ENCODE measurements at places on chromosomes 6 and 20. TPM values are rescaled to one million over a fixed set of nuclear protein-coding genes. Genes with fewer than 3 reads are reported as not detected.
A peak's percentile ranks its signal among the peaks of the same experiment; 100 is the strongest.

The NMBR gene
- total RNA-seq, result not detected

DNA sequence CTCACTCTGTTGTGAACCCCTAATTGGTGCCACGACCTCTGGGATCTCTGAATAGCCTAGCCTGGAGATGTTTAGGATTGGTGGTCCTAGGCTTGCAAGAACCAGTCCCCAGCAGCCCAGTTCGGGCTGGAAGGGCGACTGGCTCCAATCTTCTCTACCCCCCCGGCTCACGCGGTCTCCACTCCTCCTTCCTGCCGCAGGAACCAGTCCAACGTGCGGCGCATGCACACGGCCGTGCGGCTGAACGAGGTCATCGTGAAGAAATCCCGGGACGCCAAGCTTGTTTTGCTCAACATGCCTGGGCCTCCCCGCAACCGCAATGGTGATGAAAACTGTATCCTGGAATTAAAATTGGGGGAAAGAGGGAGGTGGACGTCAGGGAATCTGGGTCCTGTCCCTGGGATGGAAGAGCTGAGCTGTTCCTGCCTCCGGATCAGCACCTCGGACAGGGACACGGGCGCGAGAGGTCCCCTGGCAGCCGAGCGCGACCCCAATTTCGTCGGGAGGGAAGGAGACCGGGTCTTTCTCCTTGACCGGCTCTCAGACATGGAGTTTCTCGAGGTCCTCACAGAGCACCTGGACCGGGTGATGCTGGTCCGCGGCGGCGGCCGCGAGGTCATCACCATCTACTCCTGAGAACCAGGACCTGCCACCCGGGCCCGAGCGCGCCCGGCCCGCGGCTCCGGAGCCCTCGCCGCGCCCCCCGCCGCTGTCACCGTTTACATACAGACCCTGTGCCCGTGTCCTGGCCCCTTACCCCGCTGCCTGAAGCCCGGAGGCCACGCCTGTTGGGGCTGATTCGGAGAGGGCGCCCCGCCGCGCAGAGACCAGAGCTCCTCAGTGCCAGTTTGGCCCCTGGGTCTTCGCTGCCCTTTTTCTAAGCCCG, 28.2 kb downstream of the SLC12A5 start:
- no peak overlapping the region for H3K4me3 ChIP-seq
- peak; percentile 43 for DNase-seq
- H3K4me1 ChIP-seq, result peaks cover 30% of the 10 kb centered on the region

GRCh38 chr20:18721551-18722115, 92.0 kb upstream of the SCP2D1 start:
- peaks cover 1% of the 10 kb centered on the region for H3K36me3 ChIP-seq
- peaks cover 5% of the 10 kb centered on the region for H3K4me1 ChIP-seq
- no peak overlapping the region for H3K27ac ChIP-seq
- H3K4me3 ChIP-seq, result no peak overlapping the region
- DNase-seq, result no peak

- H3K27ac ChIP-seq, result peak within 1 kb of the TSS; percentile 97
- H3K4me1 ChIP-seq, result peaks cover 43% of the 10 kb centered on the region
- peaks cover 13% of the 10 kb centered on the region for H3K36me3 ChIP-seq
- no peaks in the 10 kb centered on the region for H3K27me3 ChIP-seq
- peak within 1 kb of the TSS; percentile 84 for H3K4me3 ChIP-seq
These were observed at the start of gene PEX6 for GRCh38 chr6:42978839-42979522. PEX6 (minus strand) TSS chr6:42979181; CDS start chr6:42979150, 31 bp downstream.

DNA sequence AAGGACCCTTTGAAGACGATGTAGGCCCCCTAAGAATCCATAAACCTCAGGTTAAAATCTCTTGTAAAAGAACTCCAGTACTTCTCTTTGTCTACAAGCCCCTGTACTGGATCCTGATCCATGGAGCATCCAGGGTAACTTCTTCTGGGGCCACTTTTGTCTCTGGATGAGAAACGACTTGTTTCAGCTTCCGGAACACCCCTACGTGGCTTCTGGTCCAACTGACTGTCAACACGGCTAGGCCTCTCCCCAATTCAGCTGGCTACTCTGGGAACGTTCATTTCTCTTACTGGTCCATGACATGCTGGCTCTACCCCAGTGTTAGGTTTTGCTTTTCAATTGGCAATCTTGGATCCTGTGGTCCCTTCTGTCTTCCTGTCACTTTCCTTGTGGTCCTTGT, 198.0 kb downstream of the BACH2 start:
- peaks cover 23% of the 10 kb centered on the region for H3K36me3 ChIP-seq
- peaks cover 49% of the 10 kb centered on the region for H3K4me1 ChIP-seq
- H3K4me3 ChIP-seq, result no peak overlapping the region
- DNase-seq, result no peak
- peaks cover 37% of the 10 kb centered on the region for H3K27me3 ChIP-seq
- H3K27ac ChIP-seq, result peak overlapping the region; percentile 56

DNA sequence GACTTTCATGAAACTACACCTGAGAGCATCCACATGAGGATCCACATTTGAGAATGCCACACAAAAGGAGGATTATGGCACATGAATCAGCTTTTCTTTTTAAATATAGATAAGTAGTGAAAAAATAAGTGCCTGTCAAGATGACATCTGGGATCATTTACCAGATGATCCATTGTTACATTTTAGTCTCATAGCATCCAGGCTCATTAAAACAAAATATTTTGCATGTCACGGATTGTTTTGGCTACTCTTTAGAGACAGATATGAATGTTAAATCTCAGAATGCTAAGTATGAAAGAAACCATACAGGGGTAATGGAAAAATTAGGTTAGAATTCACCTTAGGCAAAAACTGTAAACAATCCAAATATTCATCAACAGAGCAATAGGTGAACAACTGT, 66.7 kb downstream of the MYO6 start:
- DNase-seq, result no peak
- H3K4me3 ChIP-seq, result no peak overlapping the region
- no peak overlapping the region for H3K27ac ChIP-seq
- no peaks in the 10 kb centered on the region for H3K27me3 ChIP-seq

- H3K27me3 ChIP-seq, result no peaks in the 10 kb centered on the region
- H3K4me3 ChIP-seq, result no peak overlapping the region
- H3K36me3 ChIP-seq, result peaks cover 48% of the 10 kb centered on the region
- peaks cover 79% of the 10 kb centered on the region for H3K4me1 ChIP-seq
- H3K27ac ChIP-seq, result no peak overlapping the region
These were observed 11.4 kb downstream of the ZNF831 start for GRCh38 chr20:59175002-59175401.

DNA sequence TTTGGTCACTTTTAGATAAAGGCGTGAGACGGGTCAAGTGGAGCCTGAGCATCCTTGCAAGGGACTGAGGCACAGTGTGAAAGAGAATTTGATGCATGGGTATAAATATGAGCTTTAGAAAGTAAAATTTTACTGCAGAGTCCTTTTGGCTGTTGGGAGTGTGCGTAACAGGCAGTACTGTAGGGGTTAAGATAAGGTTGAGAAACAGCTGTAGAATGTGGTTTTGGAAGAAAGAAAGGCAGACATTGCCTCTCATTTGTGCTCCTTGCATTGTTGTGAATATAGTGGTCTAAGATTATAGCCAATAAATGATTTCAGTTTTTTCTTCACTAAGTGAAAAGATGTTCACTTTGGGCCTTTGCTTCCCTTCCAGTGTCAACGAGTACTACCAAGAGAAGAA, 73.0 kb downstream of the RREB1 start:
- peaks cover 49% of the 10 kb centered on the region for H3K36me3 ChIP-seq
- no peak overlapping the region for H3K4me3 ChIP-seq
- H3K4me1 ChIP-seq, result no peaks in the 10 kb centered on the region
- no peak overlapping the region for H3K27ac ChIP-seq
- DNase-seq, result no peak

The HLA-DQB1 gene
- 72.9 TPM for total RNA-seq

- peaks cover 2% of the 10 kb centered on the region for H3K36me3 ChIP-seq
- H3K27ac ChIP-seq, result peak overlapping the region; percentile 86
- peaks cover 15% of the 10 kb centered on the region for H3K27me3 ChIP-seq
- peak overlapping the region; percentile 84 for H3K4me3 ChIP-seq
- DNase-seq, result no peak
- H3K4me1 ChIP-seq, result peaks cover 55% of the 10 kb centered on the region
These were observed 5.2 kb downstream of the SYNGAP1 start for GRCh38 chr6:33424855-33425667.

The EMILIN3 gene
- not detected for total RNA-seq

DNA sequence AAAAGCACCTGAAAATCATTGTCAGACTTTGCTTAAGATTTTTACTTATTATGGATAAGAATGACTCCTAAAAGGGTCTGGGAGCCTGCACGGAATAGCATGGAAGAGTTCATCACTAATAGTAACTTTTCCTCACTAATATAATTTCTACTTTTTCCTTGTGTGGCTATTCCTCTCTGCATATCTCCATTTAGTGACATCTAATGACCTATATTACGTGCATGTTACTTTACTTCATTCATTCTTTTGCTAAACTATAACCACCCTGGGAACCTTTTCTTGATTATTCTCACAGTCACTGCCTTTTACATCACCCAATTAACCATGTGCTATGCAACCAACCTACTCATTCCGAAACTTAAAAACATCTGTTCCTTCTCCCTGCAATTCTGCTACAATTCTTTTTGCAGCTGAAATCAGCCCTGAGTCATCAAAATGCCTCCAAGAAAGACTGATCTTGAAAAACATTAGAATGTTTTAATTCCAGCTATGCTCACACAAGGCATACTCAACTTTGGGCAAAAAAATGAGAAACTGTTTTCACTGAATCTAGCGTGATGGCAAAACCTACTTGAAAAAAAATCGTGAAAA, 313.3 kb downstream of the RNGTT start:
- no peaks in the 10 kb centered on the region for H3K27me3 ChIP-seq
- no peak for DNase-seq
- no peak overlapping the region for H3K4me3 ChIP-seq

The FNDC11 gene
- total RNA-seq, result 0.35 TPM

The PLCB4 gene
- total RNA-seq, result not detected

- H3K27ac ChIP-seq, result no peak overlapping the region
- peaks cover 9% of the 10 kb centered on the region for H3K4me1 ChIP-seq
- H3K4me3 ChIP-seq, result no peak overlapping the region
- H3K27me3 ChIP-seq, result peaks cover 23% of the 10 kb centered on the region
- no peak for DNase-seq
- no peaks in the 10 kb centered on the region for H3K36me3 ChIP-seq
These were observed 6.2 kb downstream of the NPBWR2 start for GRCh38 chr20:64100946-64101688.

DNA sequence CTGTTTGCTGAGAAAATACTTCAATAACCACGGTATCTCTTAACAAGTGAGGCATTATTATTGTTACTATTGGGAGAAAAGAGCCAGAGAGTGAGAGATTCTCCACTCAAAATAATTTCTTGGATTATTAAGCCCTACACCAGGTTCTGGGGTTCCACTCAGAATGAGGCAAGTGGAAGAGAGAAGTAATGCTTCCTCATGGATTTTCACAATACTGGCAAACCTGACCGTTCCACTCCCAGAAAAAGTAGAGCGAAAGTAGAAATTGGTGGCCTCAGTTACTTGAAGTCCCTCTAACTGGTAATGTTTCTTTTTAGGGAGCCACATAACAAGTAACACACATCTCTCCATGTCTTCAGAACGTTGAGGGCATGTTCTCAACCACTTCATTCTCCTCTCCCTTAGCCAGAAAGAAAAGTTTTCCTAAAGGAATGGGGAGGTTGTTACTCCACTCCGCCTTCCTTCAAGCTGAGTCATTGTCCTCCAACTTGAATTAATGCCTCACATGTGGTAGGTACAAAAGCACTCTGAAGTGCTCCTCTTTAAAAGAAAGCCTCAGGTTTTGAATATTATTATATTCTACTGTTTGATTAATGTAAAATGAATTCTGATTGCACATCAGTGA, 1.9 kb downstream of the BAG2 start:
- no peaks in the 10 kb centered on the region for H3K27me3 ChIP-seq
- peak overlapping the region; percentile 86 for H3K4me3 ChIP-seq
- DNase-seq, result no peak
- peak overlapping the region; percentile 94 for H3K27ac ChIP-seq
- H3K36me3 ChIP-seq, result peaks cover 20% of the 10 kb centered on the region
- H3K4me1 ChIP-seq, result peaks cover 56% of the 10 kb centered on the region

The BACH2 gene
- total RNA-seq, result 21.5 TPM

- peaks cover 10% of the 10 kb centered on the region for H3K27me3 ChIP-seq
- H3K27ac ChIP-seq, result no peak overlapping the region
- no peaks in the 10 kb centered on the region for H3K4me1 ChIP-seq
- H3K4me3 ChIP-seq, result no peak overlapping the region
- no peaks in the 10 kb centered on the region for H3K36me3 ChIP-seq
- no peak for DNase-seq
These were observed 23.9 kb upstream of the DACT2 start for GRCh38 chr6:168343239-168344150.

Measured in activated CD8-positive, alpha-beta memory T cell treated with anti-CD3 and anti-CD28 coated beads, Interleukin-2, amount 10 ng/mL, durations not matched to agents 7 days and 5 days (primary cell).